ENCODE measurements at places on chromosomes 16 and 17. TPM values are rescaled to one million over a fixed set of nuclear protein-coding genes. Genes with fewer than 3 reads are reported as not detected.

KATNIP gene
- 8.4 TPM for total RNA-seq

SGCA gene
- not detected for total RNA-seq

KCNH4 gene
- 0.06 TPM for total RNA-seq

YBX2 gene
- total RNA-seq = not detected

PLA2G10 gene
- not detected for total RNA-seq

FBXW10 gene
- not detected for total RNA-seq

CCL8 gene
- total RNA-seq = not detected

SALL1 gene
- 6.4 TPM for total RNA-seq

SHBG gene
- total RNA-seq = not detected

TAC4 gene
- total RNA-seq = not detected

CLN3 gene
- total RNA-seq = 18.1 TPM

GJC1 gene
- 8.8 TPM for total RNA-seq

SLC52A1 gene
- not detected for total RNA-seq

SDR42E2 gene
- not detected for total RNA-seq

MBTPS1 gene
- total RNA-seq = 77.9 TPM

TP53TG3C gene
- total RNA-seq = not detected

OSGIN1 gene
- total RNA-seq = 26.1 TPM

Data from H4 (cell line).